CD4-positive, alpha-beta T cell treated with Interleukin-1 beta for 1 hour (primary cell): ENCODE measurements at places on chromosomes 16 and 17.

DNA sequence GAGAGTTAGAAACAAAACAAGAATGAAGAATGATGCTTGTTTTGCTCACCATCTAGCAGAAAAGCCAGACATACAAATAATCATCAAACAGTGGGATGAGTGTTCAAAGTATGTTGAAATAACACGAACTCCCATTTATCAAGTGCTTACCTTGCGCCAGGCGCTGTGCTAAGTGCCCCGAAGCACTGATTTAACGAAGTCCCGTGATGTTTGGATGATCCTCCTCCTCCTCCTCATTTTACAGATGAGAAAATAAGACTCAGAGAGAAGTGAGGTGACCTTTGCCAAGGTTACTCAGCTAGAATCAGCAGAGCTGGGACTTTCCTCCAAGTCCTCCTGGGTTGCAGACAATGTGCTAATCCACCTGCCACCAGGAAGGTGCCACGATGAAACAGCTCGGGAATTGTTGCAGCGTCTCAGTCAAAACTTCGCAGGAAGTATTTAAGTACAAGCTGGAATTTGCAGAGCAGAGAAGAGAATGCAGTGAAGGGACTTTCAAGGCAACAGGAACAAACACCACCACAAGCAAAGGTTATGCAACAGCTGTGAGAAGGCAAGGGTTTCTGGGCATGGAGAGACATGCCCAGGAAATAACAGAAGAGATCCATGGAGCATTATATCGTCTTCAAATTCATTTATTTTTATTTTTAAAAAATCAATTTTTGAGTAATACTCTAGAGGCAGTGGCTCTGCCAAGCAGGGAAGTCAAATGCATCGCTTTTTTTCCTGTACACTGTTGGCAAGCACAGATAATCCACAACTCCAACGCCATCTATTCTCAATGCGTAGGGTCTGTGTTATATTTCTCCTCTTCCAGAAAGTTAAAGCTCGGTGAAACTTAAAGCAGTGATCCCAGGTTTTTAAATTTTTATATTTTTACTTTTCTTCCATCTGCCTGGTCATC is 11.1 kb downstream of the PRCD start:
- DNase-seq, result no peak

DNA sequence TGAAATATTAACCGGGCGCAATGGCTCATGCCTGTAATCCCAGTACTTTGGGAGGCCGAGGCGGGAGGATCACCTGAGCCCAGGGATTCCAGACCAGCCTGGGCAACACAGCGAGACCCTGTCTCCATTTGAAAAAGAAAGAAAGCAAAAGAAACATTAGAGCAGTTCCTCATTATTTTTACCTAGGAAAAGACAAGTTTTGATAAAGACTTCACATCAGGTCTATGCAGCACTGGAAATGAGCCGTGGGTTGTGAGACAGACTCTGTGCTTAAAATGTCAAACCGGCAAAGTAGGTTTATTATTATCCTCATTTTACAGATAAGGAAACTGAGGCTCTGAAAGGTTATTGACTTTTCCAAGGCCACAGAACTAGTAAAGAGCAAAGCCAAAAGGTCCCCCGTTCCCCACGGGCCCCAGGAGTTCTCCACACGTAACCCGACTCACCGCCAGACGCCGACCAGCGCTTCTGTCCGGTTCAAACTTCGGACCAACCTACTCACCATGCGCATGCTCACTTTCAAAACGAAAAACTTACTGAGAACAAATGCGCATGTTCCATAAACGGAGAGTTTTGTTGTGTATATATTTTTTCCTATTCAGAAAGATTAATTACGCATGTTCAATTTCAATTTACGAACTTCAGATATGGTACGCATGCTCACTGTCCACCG is 356 bp downstream of the TUBD1 start:
- DNase-seq, result no peak

GRCh38 chr16:30724641-30725417 is 23.4 kb upstream of the PHKG2 start:
- peak; percentile 47 for DNase-seq

DNA sequence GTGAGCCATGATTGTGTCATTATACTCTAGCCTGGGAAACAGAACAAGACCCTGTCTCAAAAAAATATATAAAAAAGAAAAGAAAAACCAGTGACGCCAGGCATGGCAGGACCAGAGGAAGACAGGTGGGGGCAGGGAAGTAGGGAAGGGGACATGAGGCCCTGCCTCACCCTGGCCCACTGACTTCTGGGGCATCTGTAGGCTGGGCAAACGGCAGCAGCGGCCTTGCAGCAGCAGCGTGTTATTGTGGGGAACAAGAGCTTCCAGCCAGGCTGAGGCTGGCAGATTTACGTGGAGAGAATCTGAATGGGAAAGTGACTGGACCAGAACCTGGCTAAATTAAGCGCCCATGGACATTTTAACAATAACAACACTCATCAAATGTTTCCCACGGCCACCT is 19.4 kb downstream of the CMTM4 start:
- no peak for DNase-seq

GRCh38 chr16:5498562-5498961 is 401.0 kb upstream of the EEF2KMT start:
- DNase-seq, result no peak

DNA sequence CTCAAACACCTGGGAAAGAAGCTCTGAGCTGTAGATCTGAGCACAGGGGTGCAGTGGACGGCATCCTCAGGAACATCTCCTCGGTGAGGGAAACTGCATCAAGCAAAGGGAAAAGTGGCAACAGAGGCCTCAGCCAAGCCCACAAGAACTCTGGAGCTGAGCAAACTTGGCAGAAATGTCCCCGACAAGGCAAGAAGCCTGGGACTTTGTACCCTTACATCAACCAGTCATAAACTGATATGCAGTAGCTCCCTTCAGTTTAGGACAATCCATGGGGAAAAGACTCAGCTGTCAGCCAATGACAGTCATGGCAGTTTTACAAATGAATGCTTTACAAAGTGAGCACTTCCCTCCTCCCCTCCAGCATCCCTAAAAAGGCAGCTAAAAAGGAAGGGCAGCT is 210.0 kb upstream of the DYNLRB2 start:
- DNase-seq, result no peak

GRCh38 chr17:27285516-27285915 is 8.4 kb upstream of the WSB1 start:
- no peak for DNase-seq

GRCh38 chr16:2151188-2152091 is 3.0 kb downstream of the RAB26 start:
- no peak for DNase-seq

DNA sequence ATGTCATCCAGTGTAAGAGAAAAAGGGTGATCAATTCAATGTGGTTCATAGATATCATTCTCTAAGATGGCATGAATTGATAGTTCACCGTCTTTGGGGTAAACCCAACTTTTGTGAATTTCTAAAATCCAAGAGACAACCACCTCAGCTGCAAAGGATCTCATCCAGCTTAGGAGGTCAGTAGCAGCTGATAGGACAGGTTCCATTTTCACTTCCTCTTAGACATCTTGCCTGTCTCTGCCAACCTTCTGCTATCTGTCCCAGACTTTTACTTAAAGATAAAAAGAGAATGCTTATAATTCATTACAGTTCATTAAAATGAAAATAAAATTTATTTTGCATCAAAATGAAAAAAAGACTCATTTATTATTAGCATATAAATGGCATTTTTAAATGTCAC is 468.2 kb downstream of the XYLT1 start:
- no peak for DNase-seq

- peak; percentile 61 for DNase-seq
Observed at GRCh38 chr17:7858522-7858810, 663 bp downstream of the CYB5D1 start.

- DNase-seq, result no peak
Observed at GRCh38 chr16:52002026-52002425, 544.9 kb downstream of the TOX3 start.

DNA sequence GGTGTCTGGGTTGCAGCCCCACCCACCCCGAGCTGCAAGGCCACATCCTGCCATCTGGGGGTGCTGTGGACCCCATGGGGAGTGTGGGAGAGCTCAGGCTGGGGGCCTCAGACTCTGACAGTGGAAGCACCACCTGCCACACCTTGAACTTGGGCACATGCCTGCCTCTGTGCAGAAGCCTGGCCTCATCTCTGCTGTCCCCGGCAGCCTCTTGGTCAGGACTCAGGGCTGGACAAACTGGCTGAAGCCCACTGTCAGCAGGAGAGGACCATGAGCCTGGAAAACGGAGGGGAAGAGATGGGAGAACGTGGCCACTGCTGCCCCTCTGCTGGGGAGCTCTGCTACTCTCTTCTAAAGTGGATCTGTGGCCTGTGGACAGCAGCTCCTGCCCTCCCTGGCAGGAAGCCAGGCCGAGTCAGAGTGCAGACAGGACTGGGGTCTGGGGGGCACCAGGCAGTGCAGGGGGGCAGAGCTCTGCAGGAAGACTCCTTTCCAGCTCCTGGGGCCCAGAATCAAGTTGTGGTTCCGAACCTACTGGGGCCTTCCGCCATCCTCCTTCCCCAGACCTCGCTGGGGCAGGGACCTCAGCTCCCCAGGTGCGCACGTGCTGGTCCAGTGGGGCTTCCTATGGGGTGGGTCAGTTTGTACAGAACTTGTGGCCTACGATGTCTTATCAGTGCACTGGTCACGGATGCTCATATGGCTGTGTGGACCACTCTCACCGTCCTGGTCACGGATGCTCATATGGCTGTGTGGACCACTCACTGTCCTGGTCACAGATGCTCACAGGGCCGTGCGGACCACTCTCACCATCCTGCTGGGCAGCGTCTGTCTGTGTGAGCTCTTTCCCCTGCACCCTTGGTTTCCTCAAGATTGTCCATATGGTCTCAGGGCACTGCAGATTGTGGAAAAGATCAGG is 207.7 kb downstream of the LAT start:
- DNase-seq, result no peak
